NT2/D1 (cell line): ENCODE measurements at places on chromosomes 13 and 19.

- peak; percentile 35 for DNase-seq
These were observed 1.1 kb downstream of the INTS6 start for GRCh38 chr13:51451467-51452360.

DNA sequence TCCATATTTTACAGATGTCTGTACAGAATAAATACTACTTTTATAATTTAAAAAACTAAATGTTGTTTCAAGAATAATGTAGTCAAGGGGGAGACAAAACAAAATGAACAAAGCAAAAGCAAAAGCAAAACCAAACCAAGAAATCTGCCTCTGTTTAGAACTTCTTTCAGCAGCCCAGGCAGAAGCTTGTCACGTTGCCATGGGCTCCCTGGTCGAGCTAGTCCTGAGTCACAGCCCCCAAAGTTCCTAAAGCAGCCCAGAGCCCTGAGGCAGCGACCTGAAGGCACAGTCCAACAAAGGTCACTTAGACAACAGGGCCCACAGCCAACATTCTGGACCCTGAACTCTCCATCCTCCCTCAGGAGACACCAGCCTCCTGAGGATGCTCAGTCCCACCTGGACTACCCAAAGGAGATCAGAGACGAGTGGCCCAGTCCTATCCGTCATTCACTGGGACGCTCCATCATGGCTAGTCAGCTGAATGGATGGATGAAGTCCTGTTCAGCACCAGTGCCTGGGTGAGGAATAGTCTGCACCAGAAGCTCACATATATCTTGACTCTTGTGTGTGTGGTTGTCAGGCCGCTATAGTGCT lies 41.7 kb downstream of the SIAH3 start:
- no peak for DNase-seq

DNA sequence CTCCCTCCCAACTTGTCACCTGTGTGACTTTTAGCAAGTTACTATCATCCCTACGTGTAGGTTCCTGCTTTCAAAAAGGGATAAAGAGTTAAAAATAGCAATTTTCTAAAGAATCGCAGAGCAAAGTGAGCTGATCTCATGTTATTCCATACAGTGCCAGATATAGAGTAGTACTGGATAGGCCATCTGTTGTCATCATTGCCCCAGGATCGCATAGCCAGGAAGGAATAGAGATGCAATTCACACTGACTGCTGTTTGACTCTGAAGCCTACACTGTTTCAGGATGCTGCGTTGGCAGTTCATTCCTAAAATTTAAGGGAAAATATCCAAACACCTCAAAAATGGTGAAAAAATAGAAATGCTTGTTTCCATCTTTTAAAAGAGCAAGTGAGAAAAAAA lies 138.9 kb downstream of the SHISA2 start:
- no peak for DNase-seq

- no peak for DNase-seq
These were observed 154.3 kb upstream of the VSTM2B start for GRCh38 chr19:29371251-29372090.

GRCh38 chr13:34810996-34811395 lies 131.1 kb upstream of the NBEA start:
- no peak for DNase-seq

DNA sequence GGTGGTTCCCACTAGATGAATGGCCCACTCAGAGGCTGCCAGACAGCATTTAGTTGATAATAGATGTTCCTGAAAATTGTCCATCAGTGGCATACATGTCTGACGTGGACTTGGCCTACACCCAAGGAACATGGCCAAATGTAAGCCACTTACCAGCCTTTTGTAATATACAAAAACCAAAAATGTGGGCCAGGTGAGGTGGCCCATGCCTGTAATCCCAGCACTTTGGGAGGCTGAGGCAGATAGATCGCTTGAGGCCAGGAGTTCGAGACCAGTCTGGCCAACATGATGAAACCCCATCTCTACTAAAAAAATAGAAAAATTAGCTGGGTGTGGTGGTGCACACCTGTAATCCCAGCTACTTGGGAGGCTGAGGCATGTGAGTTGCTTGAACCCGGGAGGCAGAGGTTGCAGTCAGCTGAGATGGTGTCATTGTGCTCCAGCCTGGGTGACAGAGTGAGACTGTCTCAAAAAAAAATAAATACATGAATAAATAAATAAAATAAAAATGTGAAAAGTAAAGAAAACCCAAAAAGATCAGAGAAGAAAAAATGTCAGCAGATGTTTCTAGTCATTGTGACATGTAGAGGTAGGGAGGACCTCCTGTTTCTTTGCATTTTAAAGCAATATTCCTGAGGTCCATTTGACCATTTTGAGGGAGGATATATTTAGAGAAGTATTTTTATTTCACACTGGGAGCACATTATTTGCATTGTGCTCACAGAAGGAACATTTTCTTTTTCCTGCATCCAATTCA lies 7.1 kb upstream of the WTIP start:
- no peak for DNase-seq

DNA sequence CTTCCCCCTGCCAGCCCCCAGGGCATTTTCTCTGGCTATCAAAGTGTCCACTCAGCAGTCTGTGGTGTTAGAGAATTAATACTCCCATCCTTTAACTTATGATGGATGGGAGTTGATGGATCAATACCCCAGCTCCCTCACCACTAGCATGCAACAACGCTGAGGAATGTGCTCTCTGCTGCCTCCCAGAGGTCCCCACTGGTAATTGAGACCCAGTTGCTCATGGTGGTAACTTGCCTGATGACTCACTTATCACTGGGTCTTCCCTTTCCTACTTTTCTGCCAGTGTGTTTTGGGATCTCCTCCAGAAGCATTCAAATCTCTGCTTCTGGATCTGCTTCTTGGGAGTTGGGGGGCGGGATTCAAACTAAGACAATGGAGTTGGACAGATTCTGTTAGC lies 20.3 kb upstream of the CACNA1A start:
- no peak for DNase-seq

DNA sequence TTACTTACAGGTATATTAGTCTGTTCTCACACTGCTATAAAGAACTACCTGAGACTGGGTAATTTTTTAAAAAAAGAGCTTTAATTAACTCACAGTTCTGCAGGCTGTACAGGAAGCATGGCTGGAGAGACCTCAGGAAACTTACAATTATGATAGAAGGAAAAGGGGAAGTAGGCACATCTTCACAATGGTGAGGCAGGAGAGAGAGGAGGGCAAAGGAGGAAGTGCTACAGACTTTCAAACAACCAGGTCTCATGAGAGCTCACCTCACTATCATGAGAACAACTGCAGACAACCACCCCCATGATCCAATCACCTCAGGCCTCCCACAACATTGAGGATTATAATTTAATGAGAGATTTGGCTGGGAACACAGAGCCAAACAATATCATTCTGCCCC lies 511.7 kb downstream of the SLITRK6 start:
- no peak for DNase-seq

DNA sequence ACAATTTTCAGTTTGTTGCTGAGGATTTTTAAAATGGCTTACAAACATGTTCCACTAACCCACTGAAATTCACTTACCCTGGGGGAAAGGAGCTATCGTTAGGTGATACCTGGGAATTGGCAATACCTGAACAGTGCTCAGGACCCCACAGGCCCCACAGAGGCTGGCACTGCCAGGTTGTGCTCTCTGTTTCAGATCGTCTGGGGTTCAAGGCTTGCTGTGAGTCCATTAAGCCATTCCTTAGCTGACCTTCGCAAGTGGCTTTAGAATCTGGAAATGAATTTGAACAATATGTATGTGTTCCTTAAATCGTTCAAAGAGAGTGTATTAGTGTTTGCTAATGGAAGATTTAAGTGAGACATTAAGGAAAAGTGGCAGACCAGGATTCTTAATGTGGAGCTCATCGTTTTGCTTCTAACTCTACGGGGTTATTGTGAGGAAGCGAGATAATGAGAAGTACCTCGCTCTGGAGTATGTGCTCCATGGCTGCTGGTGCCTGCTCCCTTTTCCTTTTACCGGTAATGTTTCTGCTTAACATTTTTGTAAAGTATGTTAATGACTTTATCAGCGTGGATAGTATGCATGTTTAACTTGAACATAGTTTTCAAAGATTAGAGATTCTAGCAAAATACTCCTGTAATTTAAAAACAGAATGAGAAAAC lies 13.6 kb downstream of the KLF5 start:
- DNase-seq, result no peak

- DNase-seq, result no peak
These were observed 201.7 kb upstream of the UBL3 start for GRCh38 chr13:30052120-30052519.

- DNase-seq, result no peak
These were observed 150.9 kb downstream of the URI1 start for GRCh38 chr19:30092721-30093569.

DNA sequence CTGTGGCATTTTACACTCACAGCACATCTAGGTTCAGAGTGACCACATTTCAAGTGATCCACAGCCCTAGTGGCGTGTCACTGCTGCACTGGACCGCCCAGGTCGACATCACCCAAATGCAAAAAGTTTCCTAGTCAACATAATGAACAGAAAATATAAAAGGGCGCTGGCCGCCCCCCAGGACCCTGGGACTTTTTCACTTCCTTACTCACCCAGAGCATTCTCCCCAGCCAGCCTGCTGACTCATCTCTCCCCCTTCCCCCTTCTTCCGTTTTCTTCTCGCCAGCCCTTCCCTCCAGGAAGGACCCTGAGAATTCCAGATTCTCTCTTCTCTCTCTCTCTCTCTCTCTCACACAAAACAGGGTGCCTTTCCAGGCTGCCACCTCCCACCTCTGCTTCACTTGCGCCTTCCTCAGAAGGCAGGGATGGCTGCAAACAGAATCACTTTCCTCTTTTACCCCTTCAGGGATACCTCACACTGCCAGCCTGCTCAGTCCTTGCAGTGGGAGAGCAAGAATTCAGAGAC lies 21.0 kb upstream of the GRWD1 start:
- DNase-seq, result no peak

DNA sequence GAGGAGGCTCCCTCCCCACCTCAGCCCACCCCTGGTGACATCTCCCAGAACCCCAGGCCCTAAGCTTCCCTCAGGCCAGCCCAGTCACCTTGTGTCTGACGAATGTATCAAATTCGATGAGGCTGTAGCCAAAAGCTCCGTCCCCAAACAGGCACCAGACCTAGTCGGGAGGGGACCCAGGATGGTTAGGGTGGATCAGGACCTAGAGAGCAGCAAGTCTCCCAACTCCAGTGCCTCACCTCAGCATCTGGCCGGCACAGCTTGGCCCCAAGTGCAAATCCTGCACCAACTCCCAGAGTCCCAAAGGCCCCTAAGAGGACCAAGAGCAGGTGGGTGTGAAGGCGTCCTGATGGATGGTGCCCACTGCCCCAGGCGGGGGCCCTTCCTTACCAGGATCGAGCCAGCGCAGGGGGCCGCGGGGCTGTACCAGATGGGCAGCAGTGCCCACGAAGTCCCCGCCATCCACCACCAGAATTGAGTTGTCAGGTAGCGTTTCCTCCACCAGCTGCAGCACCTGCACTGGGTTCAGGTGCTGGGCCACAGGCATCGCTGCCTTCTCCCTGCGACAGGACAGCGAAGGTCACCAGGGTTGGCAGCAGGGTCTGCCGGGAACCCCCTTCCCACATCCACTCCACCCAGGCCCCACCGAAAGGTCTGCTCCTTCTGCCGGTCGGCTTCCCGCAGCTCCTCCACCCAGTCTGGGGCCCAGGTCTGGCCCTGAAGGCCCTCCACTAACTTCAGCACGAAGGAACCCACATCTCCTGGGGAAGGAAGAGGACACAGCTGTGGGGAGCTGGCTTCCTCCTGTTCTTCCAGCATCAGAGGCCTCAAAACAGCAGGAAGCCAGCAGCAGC lies 8.8 kb downstream of the SYDE1 start:
- DNase-seq, result no peak

DNA sequence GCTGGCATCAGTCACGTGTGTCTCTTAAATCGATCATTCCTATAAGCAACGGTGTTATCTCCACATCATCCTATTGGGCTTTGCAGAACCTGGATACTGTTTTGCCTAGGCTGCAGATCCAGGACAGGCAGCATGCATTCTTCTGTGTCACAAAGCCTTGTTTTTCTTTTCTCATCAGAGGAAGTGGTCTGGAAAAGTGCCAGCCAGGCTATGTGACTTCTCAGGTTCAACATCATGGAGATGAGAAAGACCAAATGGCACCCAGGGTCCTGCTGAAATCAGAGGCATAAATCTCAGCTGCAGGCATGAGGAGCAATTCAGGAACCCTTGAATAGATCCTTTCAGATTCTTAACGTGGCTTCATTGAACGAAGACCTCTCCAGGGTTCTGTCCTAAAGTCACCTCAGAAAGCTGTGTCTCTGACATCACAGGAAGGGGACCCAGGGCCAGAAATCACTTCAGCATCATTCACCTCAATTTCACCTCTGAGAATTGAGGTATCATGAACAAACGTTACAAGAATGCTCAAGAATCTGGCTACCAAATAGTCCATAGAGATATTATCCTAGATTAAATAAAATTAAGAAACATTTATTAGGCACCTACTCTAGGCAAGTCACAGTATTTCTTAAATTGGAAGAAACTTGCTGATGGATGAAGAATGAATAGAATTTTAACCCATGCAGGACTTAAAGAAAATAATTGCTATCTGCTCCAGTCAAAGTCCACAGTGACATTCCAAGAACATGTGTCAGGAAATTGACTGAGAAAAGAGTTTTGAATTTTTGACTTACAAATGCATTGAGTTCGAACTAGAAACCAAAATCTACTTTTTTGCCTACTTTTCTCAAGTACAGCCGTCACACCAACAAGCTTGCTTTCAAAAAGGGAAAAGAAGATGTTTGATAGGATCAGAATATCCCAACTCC lies 124.1 kb downstream of the COG6 start:
- DNase-seq, result no peak

- no peak for DNase-seq
These were observed 27.7 kb downstream of the STK24 start for GRCh38 chr13:98549006-98549727.

GRCh38 chr13:111460548-111461444 lies 140.4 kb downstream of the TEX29 start:
- peak; percentile 52 for DNase-seq

- DNase-seq, result no peak
These were observed 65.4 kb upstream of the SOX1 start for GRCh38 chr13:112001571-112001970.

DNA sequence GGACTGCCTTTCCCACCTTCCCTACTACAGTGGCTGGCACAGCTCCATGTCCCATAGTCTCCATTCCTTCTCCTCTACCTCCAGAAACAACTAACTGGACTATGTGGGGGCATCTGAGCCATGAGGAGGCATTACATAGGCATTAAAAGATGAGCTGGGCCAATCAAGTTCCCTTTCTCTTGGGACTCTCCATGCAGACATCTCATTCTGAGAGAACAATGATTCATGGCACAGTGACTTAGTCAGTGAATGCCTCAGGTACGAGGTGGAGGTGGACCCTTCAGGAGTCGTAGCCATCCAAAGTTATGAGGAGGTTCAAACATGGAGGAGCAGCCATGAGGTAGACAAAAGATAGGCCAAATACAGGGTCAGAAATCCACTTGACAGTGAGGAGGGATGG lies 70.0 kb downstream of the GPC6 start:
- DNase-seq, result no peak

- DNase-seq, result no peak
These were observed 411.8 kb downstream of the KCTD12 start for GRCh38 chr13:76474356-76474755.
